ENCODE measurements at places on chromosomes 13 and 19.

- no peak for DNase-seq
These were observed 2.5 kb downstream of the RPS28 start for GRCh38 chr19:8323781-8324185.

- no peak for DNase-seq
These were observed 180.4 kb downstream of the URI1 start for GRCh38 chr19:30122431-30122830.

DNA sequence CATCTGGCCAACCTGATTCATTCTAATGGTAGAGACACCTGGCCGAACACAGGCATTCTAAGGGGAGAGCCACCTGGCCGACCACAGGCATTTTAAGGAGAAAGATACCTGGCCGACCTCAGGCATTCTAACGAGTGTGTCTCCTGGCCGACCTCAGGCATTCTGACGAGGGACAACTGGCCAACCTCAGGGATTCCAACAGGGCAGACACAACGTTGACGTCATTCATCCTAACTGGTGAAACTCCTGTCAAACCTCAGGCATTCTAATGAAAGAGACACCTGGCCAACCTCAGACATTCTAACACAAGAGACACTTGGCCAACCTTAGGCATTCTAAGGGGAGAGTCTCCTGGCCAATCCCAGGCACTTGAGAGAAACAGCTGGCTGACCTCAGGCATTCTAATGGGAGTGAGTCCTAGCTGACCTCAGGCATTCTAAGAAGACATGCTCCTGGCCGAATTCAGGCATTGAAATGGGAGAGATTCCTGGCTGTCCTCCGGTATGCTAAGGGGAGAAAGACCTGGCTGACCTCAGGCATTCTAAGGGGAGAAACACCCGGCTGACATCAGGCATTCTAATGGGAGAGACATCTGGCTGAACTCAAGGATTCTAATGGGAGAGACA is 1352.5 kb downstream of the UQCRFS1 start:
- no peak for DNase-seq

GRCh38 chr13:35812736-35813135 is 318.4 kb downstream of the DCLK1 start:
- no peak for DNase-seq

DNA sequence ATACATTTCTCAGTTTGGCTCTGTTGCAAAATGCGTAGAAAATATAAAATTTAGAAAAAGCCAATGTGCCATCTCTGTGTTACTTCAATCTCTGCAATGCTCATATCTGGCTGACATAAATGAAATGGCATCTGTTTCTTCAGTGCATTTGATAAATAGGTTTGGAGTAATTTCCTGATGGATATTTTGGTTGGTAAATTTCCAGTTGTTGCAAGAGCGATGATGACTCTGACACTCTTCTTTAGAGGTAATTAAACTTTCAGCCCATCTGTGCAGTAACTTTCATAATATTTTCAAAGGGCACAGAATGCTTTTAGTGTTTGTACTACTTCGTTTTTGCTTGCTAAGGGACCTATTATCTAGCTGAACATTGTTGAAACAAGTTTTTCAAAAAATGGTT is 1286.4 kb downstream of the PCDH9 start:
- DNase-seq = no peak

DNA sequence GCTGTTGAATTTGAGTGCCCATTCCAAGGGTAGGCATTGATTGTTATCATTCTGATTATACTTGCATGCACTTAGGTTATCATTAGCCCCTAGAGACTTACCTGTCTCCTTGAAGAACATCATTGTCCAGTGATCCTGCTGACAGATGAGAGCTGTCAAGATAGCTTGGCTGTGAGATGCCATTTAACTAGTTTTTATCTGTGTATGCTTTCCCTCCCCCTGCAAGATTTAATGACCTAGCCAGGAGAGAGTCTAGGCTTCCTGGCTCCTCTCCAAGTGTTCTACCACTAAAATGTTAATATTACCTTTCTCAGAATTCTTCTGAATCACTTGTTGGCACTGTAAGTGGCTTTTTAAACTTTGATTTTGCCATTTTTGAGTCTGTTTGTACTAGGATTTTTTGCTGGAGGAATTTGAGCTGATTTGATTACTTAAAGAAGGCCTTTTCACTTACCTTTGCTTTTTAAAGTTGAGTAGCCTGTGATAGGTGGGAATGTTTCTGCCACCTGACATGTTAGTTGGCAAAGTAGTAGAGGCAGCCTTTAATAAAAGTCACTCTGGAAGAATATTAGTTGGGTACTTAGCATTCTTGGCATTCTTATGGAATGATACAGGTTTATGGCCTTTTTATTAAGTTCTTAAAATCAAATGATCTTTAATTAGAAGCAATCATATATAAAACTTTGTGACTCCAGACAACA is 41.1 kb downstream of the ARHGAP35 start:
- no peak for DNase-seq

DNA sequence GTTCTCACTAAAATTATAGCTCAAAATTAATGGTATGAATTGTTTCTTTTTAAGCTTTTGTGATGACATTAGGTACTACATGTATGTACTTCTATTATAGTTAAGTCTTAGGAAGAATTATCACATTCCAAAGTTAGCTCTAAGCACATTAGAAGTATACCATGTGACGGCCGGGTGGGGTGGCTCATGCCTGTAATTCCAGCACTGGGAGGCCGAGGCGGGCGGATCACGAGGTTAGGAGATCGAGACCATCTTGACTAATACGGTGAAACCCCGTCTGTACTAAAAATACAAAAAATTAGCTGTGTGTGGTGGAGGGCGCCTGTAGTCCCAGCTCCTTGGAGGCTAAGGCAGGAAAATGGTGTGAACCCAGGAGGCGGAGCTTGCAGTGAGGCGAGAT is 1265.1 kb upstream of the SPRY2 start:
- no peak for DNase-seq

- no peak for DNase-seq
These were observed 12.7 kb upstream of the ZNF443 start for GRCh38 chr19:12453495-12453894.

- DNase-seq = no peak
These were observed 2.3 kb downstream of the U2AF2 start for GRCh38 chr19:55656988-55657747.

- DNase-seq = no peak
These were observed 809.3 kb downstream of the UQCRFS1 start for GRCh38 chr19:28403690-28404089.

DNA sequence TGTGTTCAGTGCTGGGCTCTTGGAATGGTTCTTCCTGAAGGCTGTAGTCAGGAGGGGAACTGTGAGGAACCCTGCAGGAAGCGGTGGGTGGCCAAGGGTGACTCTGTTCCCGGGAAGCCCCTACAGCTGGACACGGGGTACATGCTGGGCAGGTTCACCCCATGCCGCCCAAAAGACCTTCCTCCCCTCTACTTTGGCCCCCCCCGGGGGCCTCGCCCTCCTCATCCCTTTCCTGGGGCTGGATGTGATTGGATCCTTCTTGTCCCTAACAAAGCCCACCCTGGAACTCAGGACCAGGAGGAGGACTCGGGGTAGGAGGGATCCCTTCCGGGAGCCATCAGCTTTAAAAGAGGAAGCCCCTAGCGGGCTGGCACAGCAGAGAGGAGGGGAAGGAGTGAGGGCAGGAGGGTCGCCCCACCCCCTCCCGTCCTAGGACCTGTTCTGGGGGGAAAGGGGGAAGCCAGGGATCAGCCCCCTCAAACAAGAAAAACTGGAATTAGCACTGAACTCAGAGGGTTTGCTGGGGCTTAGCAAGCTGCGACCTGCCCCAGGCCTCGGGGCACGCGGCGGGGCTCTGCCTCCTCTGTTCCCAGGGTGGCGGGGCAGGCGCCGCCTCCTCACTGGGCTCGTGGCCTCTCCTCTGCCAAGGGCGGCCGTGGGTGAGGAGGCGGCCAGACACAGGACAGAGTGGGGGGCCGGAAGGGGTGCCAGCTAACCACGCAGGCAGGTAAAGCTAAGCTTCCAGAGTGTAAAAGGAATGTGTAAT is 4.0 kb downstream of the CEBPA start:
- DNase-seq = no peak

- no peak for DNase-seq
These were observed 38.2 kb upstream of the ZNF492 start for GRCh38 chr19:22595918-22596341.

DNA sequence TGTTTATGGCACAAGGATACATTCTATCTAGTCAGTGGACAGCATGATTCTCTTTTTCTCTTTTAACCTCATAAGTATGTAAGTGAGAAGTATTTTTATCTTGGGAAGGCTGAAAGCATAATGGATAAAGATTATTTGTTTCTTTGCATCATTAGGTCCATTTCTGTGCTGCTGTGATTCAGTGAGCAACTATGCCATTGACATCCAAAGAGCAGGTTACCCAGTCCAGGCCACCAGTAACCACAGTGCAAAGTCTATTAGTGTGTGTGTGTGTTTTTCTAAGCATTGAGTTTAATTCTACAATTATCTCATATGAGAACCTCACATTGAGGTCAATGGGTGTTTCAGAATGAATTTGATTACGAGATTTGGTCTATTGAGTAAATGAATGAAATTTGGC is 158.8 kb upstream of the DACH1 start:
- no peak for DNase-seq

DNA sequence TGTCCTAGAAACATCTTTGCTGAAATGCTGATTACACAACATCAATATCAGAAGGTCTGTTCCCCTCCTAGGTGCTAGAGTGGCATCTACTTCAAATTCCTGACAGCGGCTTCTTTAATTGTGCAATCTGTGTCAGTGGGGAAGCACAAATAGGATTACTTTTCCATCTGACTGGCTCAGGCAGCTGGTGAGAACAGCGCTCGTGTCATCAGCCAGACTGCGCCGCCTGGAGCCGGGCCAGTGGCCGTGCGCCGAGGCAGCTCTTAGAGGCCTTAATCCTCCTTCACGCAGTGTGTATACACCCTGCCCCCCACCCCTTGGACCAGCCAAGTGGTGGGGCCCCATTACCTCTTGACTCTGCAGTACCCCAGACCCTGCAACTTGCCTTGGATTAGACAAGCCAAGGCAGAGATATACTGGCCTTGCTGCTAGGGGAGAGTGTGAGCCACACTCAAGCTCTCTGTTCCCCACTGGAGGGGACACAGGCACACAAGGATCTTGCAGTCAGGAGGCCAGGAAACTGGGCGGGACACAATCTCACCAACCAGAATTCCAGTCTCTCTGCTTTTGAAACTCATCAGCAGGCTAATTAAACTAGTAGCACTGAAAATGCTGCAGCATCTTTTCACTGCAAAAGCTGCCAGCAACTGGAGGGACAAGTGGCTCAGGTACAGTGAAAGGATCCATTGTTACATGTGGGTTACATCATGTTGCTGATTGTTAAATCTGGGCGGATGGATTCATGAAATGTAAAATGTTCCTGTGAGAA is 48.9 kb upstream of the EPHX3 start:
- peak; percentile 30 for DNase-seq

- DNase-seq = no peak
These were observed 23.4 kb upstream of the RFC3 start for GRCh38 chr13:33794576-33794975.

- DNase-seq = no peak
These were observed 2.0 kb upstream of the PIK3R2 start for GRCh38 chr19:18150776-18151624.

GRCh38 chr13:111611651-111612050 is 291.2 kb downstream of the TEX29 start:
- no peak for DNase-seq

DNA sequence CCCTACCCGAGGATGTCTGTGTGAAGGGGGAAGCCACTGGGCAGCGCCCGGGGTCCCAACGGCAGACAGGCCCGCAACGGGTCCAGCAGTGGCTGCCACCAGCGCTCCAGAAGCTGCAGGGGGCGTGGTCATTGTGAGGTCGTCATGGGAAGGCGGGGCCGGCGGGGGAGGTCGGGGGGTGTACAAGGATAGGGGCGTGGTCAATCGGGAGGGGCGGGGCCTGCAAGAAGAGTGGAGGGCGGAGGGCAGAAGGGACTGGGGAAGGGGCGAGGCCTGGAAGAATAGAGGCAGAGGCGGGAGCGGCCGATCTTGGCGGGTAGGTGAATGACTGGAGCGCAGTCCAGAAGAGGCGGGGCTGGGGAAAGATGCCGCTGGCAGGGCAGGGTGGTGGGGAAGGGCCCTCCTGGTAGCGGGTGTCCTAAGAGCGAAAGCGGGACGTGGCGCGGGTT is 4.4 kb downstream of the FUZ start:
- DNase-seq = peak; percentile 63

GRCh38 chr13:112781881-112782361 is 92.1 kb downstream of the ATP11A start:
- DNase-seq = no peak

DNA sequence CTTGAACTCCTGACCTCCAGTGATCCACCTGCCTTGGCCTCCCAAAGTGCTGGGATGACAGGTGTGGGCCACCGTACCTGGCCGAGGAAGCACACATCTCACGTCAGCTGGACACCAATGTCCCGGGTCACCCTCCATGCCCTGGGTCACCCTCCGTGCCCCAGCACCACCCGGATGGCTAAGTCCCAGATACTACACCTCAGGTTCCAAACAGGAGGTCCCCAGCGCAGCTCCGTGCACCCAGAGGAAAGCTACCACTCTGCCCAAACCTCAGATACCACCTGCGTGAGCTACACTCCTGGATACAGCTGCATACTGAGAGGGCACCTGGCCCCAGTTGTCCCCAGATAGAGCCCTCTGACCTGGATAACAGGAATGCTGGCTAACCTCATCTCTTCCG is 14.0 kb downstream of the LRRC4B start:
- no peak for DNase-seq

DNA sequence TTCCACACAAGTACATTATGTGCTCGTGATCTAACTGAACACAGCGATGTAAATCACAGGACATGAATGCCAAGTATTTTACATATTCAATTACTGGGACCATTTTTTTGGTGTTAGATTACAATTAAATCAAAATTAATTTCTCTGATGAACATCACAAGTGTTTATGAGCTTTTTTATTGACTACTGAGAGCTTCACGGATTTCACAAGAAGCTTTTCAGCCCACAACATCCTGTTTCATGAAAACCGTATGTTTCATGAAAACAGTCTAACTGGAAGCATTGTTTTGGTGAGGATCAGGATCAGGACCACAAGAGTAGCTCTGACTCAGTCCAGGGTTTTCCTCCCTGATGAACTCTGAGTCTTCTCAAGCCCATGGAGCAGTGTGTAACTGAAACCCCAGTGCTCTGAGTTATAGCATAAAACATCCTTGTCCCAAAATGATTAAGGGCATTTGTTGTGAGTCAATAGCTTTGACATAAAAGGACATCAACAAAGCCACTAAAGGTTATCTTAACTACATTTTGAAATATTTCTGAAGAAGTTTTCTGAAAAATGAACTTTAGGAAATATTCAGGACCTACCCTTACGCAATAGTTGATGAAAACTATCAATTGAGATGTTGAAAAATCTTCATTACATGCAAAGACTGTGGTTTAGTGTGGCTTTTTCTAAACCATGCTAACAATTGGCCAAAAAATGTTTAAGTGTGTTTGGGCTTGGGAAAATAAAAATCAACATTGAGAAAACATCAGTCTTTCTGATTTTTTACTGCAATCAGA is 49.3 kb downstream of the UFM1 start:
- DNase-seq = no peak

- no peak for DNase-seq
These were observed 10.5 kb downstream of the NAXD start for GRCh38 chr13:110625771-110626321.
